ENCODE measurements at places on chromosomes 11 and 22.

- no peak for DNase-seq
These were observed 5.3 kb downstream of the RELA start for GRCh38 chr11:65657426-65657825.

- DNase-seq = no peak
These were observed 854 bp downstream of the ABCC8 start for GRCh38 chr11:17475666-17476316.

DNA sequence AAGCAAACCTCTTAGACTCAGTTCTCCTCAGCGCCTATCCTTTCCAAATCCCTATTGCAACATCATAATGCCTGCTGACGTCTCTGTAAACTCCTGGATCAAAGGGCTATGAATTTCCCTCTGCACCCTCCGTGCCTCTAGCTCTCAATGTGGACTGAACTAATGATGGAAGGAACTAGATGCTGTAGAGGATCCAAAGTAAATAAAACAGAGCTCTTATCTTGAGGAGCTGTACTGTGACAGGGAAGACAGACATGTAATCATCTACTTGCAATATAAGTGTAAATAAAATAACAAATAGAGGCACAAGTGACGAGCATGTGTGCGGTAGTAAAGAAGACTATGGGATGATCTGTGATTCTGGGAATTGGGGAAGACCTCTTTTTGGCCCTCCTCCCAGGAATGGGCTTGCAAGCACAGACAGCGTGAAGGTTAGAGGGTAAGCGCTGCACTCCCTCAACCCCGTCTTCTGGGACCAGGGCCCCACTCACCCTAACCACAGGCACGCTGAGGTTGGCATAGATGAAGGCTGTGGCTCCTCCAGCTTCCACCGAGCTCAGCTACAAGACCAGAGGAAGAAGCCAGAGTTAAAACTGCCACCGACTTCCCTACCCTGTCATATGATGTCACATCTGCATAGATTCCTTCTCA, 42.2 kb downstream of the P4HA3 start:
- no peak for DNase-seq

- DNase-seq = no peak
These were observed 5.5 kb upstream of the GAB4 start for GRCh38 chr22:17013396-17014100.

GRCh38 chr11:69240332-69241074, 53.5 kb upstream of the MYEOV start:
- DNase-seq = no peak

DNA sequence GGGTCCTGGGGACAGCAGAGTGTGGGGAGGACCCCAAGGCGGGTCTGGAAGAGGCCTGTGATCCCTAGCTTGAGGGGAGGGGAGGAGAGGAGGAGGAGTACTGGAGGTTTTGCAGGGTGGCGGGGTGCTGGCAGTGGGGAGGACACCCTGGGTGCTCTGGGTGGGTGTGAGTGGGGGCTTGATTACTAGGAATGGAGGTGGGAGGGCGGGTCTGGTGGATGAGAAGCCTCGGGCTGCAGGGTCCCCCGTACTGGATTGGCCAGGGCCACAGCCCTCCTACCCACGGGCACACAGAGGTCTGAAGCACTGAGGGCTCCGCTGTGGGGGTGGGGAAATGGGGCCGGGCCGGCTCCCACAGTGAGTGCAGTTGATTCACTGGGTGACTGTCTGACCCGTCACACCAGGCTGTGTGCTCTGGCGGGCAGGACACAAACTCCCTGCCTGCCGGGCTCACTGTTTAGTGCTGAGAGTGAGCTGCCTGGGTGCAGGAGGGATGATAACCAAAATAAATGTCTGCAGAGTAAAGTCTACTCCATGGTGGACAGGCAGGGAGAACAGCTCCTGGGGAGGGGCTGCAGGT, 114.2 kb downstream of the CACNA1I start:
- no peak for DNase-seq

DNA sequence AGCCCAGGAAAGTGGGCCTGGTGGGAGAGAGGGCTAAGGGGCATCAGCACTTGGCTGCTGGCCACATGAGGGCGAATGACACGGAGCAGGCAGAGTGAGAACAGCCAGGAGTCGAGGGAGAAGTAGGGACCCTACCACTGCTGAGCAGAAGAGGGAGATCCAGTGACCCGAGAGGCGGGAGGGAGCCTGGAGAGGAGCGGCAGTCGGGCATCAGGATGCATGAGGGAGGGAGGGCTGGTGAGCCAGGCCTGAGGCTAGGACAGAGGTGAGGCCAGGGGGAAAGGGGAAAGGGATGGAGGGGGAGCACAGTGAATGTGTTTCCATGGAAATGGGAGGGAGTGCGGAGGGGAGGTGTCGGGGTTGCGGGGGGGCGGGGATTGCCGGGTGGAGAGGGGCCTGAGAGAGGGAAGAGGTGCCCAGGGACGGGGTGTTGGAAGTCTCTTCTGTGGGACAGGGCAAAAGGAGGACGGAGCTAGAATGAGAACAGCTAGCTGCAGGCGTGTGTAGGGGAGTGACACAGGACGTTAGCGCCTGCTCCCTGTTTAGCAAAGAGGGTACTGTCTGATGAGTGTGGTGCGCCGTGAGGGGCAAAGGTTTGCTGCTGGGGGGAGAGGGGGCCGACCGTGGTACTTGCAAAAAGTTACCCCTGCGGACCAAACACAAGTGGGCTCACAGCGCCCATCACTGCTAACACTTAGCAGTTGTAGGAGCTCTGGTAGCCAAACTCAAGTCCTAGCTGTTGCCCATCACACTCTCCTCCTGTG, 37.1 kb upstream of the WNT11 start:
- DNase-seq = no peak

DNA sequence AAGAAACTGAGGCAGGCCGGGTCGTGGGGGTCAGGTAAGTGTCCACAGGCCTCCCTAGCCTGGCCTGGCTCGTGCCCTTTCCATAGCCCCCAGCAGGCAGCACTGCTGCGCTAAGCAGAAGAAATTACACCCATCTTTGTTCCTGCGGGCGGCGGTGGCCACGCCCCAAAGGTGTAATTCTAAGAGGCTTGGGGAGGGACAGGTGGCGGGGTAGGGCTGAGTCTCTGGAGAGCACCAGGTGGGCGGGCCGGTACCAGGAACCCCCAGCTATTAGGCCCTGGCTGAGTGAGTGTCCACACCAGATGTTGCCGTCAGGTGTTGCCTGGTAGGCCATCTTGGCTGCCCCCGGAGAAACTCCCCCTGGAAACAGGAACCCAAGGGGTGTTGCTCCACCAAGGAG, 12.3 kb upstream of the ARAP1 start:
- DNase-seq = no peak

- DNase-seq = no peak
These were observed 13.6 kb upstream of the MTNR1B start for GRCh38 chr11:92955860-92956259.

DNA sequence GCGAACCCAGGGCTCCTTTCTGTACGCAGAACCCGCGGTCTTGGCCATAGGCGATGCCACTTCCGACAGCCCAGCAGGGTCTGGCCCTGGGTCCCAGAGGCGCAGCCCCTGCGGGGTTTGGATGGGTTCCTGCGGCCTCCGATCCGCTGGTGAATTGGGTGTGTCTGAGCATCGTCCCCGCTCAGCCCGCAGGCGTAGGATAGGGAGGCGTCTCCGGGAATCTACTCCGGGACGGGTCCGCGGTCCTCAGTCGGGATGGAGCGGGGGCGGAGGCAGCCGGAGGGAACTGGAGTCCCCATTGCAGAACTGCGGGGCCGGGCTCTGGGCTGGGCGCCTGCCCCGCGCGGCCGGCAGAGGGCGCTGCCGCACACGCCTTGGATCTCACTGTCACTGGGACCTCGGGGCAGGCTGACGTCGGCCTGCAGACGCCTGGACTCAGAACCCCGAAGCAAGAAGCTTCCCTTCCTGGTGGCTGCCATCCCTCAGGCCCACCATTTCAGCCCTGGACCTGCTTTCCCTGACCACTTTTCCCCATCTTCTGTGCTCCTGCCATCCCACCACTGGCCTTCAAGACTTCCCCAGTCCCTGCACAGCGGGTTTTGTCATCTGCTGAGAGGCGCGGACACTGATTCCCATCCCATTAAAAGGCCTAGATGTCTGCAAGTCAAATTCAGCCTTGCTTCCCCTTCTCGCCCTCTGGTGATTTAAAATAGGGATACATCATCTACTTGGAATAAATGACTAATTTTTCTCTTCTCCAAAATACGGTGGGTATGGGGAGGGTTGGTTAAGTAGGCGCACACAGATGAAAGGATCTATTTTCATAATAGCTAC, 38.3 kb upstream of the CREB3L1 start:
- peak; percentile 68 for DNase-seq

DNA sequence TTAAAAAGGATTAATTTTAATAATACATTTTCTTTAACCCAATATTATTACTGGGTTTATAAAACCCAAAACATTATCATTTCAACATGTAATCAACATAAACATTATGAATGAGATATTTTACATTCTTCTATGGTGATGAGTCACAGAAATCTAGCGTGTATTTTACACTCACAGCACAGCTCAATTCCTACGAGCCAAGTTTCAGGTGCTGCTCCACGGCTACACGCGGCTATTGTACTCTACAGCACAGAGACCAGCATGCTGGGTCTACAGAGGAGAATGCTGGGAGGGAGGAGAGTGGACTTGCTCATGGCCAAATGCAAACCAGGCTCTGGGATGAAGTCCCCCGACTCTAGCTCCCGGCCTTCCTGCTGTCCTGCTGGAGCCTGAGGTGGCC, 72.0 kb upstream of the LMO1 start:
- DNase-seq = no peak

DNA sequence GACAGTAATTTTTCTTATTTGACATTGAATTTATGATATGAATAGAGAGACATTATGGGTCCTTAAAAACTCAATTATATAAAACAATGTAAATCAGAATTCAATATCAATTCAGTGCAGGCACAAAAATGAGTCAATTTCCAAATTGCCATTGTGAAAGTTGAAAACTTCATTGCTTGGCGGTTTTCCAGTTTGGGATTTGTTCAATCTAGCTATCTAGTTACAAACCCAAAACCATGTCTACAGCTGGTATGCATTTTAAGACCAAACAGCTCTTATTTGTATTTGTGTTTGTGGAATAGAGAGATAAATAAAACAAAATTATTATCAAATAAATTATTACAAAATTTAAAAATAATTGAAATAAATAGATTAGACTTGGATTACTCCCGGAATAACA, 1206.6 kb upstream of the RAG2 start:
- no peak for DNase-seq

GRCh38 chr11:110716361-110716760, 4.1 kb upstream of the ARHGAP20 start:
- DNase-seq = no peak

GRCh38 chr22:17772249-17772957, 1.9 kb downstream of the BID start:
- DNase-seq = no peak
